Motor neuron (in vitro differentiated cells): ENCODE measurements at places on chromosomes 3 and 15. TPM values are rescaled to one million over a fixed set of nuclear protein-coding genes. Genes with fewer than 3 reads are reported as not detected.

- ATAC-seq: no peak
These were observed 44.6 kb upstream of the FILIP1L start for GRCh38 chr3:100158918-100159330.

DNA sequence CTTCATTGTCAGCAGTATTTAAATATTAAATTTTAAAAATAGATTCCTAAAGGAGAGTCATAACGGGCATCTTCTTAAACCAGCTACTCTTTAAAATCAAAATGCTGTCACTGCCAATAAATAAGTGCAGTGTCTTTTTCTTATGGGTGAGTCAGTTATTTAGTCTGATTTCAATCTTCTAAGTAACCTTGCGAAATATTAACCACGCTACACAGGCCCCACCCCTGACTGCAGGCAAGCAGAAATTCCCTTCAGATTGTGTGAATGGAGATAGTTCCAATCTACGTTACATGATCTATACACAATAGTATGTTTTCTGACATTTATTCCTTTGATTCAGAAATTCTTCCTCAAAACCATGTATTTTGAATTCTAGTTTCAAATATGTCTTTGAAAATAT is 141.5 kb downstream of the GADL1 start:
- peak; percentile 69 for ATAC-seq

DNA sequence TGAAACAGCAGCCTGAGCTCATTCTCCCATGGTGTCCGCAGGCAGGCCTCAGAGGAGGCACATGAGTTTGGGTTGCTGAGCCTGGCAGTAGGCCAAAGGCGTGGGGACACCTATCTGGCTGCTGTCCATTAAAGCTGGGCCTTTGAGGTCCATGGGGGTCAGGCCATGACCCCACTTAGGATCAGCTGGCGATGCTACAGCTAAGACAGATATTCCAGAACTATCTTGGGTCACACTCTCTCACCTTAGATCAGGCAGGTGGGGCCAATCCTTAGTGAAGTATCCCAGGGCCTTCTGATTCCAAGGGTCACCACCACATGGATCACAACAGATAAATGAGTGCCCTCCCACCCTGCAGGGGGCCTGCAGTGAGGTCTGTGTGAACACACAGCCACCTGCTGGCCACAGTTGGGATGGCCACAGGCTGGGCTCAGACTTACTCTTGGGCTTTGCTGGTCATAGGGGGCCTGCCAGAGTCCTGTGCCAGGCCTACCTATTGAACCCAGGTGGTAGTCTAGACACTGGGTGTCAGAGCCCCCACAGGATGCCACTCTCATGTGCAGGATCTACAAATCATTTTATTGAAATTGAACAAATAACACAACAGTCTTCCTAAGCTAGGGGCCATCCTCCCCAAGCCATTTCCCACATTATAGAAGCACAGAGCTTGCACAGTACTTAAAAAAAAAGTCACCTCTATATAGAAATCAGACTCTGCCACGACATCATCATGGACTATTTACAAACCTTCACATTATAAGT is 2.0 kb upstream of the HYAL2 start:
- no peak for ATAC-seq

- no peak for ATAC-seq
These were observed 353.8 kb downstream of the ROBO1 start for GRCh38 chr3:79414035-79414434.

Gene TRH
- 0.31 and 1.4 TPM in 2 replicates for total RNA-seq

Gene SH2D7
- 0.93 and 1.6 TPM in 2 replicates for total RNA-seq

Gene ZNF660
- 6.3 and 9.1 TPM in 2 replicates for total RNA-seq

Gene BTLA
- total RNA-seq: 0.05 and 0.13 TPM in 2 replicates
